ENCODE measurements at places on chromosomes 13 and 19.
A peak's percentile ranks its signal among the peaks of the same experiment; 100 is the strongest.

DNA sequence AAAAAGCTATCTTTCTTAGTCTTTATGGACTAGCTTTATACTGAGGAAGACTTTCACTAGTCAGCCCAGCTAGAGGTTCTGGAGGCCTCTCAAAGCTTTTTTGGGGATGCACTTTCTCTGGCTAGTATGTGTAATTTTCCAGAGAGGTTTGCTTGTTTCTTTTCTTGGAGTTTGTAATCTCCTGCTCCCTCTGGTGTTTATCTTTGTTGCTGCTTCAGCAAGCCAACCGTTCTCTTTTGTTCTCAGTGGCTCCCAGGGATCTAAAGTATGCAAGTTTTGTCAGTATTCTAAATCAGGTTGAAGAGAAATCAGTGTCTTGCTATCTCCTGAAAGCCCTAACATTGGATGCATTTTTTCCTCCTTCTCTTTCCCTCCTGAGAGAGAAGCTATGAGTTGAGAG is 121.1 kb upstream of the MYO16 start:
- H3K27me3 ChIP-seq: no peaks in the 10 kb centered on the region
- no peak overlapping the region for H3K27ac ChIP-seq
- H3K36me3 ChIP-seq: no peaks in the 10 kb centered on the region
- H3K4me3 ChIP-seq: no peak overlapping the region
- DNase-seq: no peak

GRCh38 chr19:18322318-18322758 is 538 bp downstream of the LSM4 start:
- peak; percentile 50 for DNase-seq
- peak overlapping the region; percentile 96 for H3K27ac ChIP-seq
- peaks cover 51% of the 10 kb centered on the region for H3K4me1 ChIP-seq
- peak overlapping the region; percentile 95 for H3K4me3 ChIP-seq

- H3K4me1 ChIP-seq: peaks cover 6% of the 10 kb centered on the region
- H3K4me3 ChIP-seq: no peak overlapping the region
- no peak overlapping the region for H3K27ac ChIP-seq
- DNase-seq: peak; percentile 14
- no peaks in the 10 kb centered on the region for H3K27me3 ChIP-seq
Measured at GRCh38 chr13:94620286-94620896, 18.7 kb downstream of the GPR180 start.

DNA sequence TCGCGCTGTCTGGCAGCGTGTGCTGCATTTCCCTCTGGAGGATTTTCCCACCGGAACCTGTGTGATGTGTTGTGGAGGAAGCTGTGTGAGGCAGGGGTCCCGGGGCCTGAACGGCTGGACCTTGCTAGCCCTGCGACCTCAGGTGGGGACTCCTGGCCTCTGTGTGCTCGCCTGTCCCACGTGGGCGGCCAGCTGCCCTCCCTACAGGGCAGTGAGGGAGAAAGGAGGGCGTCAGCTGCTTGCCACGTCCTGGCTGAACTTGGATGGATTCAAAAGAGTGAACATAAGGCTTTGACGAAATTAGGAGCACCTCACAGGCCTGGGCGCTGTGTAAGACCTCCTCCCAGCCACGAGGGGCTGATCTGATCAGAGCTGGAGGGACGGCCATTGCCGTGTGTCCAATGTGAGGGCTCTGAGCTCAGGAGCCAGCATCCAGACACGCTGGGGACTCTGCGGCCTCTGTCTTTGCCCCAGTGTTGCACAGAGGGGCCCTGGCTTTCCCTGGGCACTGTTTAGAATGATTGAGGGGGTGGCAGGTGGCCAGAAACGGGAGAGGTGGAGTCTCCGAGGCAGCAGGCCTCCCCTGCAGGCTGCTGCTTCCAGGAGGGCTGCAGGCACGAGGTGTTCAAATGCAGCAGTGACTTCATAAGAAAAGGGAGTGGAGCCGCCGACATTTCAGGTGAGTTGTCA is 13.0 kb downstream of the TFDP1 start:
- H3K4me1 ChIP-seq: peaks cover 6% of the 10 kb centered on the region
- H3K27me3 ChIP-seq: no peaks in the 10 kb centered on the region
- peaks cover 53% of the 10 kb centered on the region for H3K36me3 ChIP-seq
- H3K4me3 ChIP-seq: no peak overlapping the region

DNA sequence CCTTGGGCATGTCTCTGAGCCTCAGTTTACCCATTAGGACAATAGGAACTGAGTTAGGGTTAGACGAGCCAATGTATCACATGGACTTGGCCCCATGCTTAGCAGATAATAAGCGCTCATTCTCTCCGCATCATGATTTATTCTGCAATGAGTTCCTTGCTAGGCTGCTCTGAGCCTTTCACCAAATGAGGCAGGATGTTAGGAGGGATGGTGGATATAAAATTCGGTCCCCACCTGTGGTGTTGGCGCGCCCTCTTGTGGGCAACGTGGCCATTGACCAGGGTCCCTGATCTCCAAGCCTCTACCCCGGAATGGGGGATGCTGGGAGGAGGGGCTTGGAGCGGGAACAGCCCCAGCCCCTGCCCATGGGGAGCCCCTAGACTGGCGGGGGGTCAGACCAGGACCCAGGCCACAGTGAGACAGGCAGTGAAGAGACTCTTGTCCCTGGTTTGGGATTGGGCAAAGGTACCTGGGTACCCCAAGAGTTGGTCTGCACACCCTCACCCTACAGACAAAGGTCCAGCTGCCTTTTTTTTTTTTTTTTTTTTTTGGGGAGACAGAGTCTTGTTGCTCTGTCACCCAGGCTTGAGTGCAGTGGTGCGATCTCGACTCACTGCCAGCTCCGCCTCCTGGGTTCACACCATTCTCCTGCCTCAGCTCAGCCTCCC is 43.9 kb downstream of the CERS4 start:
- peaks cover 8% of the 10 kb centered on the region for H3K36me3 ChIP-seq
- no peak overlapping the region for H3K4me3 ChIP-seq
- peak; percentile 77 for DNase-seq
- H3K27me3 ChIP-seq: no peaks in the 10 kb centered on the region
- H3K27ac ChIP-seq: no peak overlapping the region

DNA sequence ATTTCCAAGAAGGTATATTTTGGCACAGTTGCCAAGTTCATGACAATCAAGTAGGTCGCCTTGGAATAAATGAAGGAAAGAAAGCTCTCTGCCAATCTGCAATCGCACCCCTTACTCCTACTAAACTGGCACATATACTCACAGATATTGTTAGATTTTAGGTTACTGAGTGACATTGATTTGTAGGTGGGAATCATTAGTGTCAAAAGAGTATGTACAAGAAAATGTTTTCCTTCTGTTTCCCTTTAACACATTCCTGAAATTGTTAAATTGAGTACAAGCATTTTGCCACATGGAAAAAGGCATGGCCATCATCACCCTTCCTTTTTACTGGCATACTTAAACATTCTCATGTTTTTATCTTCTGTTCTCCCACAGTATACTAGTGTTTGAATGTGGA is 2868.3 kb upstream of the PCDH20 start:
- no peak overlapping the region for H3K27ac ChIP-seq
- no peaks in the 10 kb centered on the region for H3K36me3 ChIP-seq
- no peak for DNase-seq
- H3K4me1 ChIP-seq: no peaks in the 10 kb centered on the region
- H3K27me3 ChIP-seq: no peaks in the 10 kb centered on the region

DNA sequence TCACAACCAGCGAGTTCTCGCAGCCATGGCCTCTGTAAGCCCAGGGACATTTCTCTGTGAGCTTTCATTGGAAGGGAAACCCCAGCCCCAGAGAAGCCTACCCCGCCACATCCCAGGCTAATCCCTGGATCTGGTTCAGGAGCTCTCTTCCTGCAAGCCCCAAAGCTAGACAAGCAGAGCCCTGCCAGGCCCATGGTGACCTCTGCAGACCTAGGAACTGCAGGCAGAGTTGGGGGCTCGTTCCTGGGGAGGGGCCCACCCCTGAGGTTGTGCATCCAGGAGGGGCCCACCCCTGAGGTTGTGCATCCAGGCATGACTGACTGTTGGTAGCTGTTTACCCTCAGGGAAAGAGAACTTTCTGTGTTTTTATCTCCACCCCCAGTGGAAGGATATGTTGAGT is 21.7 kb downstream of the KCTD15 start:
- peaks cover 29% of the 10 kb centered on the region for H3K27me3 ChIP-seq
- H3K36me3 ChIP-seq: no peaks in the 10 kb centered on the region
- no peak overlapping the region for H3K4me3 ChIP-seq
- no peak overlapping the region for H3K27ac ChIP-seq
- DNase-seq: no peak
- H3K4me1 ChIP-seq: peaks cover 14% of the 10 kb centered on the region

DNA sequence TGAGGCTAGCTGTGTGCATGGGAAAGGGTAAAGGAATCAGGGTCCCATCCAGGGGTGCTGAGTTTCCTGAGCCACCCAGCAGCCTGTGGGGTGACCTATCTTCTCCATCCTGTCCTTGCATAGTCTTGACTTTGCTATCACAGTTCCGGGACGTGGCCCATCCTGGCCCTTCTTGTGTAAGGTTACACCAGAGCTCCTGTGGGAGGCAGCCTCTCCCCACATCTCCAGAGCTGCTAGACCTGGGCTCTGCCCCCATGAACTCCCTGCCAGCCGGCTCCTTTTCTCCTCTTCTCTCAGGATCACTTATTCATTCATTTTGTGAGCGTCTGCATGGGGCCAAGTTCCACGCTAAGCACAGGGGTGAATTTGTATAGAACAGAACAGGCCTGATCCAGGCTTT is 238.9 kb downstream of the TSHZ3 start:
- no peaks in the 10 kb centered on the region for H3K36me3 ChIP-seq
- peaks cover 10% of the 10 kb centered on the region for H3K4me1 ChIP-seq
- DNase-seq: no peak
- peaks cover 45% of the 10 kb centered on the region for H3K27me3 ChIP-seq

DNA sequence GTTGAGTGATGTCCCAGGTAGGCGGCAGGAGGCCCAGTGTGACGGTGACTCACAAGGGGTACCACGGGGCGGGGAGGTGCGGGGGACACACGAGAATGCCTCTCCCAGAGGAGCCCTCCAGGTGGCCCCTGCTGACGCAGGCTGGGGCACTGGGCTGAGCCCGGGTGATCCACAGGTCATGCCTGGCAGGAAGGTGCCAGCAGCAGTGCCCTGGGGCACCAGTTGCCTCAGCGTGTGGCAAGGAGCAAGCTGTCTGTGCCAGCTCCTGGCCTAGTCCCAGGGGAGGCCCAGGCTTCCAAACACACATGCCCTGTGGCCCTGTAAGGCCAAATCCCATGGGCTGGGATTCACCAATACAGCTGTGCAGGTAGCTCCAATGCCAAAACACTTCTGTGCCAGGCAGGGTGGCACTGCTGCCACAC is 28.0 kb downstream of the AKT2 start:
- H3K27ac ChIP-seq: no peak overlapping the region
- H3K4me3 ChIP-seq: no peak overlapping the region
- H3K36me3 ChIP-seq: peaks cover 25% of the 10 kb centered on the region

DNA sequence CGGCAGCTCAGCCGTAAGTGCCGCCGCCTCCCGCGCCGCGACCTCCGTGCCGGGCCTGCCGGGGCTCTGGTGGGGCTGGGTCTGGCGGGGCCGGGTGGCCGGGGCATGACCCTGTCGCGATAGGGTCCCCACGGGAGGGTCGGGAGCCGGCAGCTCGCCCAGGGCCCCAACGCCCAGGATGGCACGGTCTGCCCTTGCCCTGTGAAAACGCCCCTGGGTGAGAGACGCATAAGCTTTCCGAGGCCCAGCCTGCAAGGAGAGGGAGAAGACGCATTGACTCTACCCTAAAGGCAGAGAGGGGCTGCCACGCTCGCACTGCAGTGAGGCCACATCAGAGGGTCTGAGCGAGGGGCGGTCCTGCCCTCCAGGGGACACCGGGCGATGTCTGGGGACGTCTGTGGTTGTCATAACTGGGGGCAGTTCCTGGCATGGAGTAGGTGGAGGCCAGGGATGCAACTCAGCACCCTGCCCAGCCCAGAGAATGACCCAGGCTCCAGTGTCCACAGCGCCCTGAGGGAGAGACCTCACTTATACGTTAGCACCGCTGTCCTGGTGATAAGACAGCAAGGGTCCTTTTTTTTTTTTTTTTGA is 539 bp downstream of the ZNF554 start:
- no peaks in the 10 kb centered on the region for H3K27me3 ChIP-seq
- H3K4me3 ChIP-seq: peak overlapping the region; percentile 84
- no peak overlapping the region for H3K27ac ChIP-seq
- H3K36me3 ChIP-seq: no peaks in the 10 kb centered on the region
- no peak for DNase-seq
- H3K4me1 ChIP-seq: peaks cover 2% of the 10 kb centered on the region

GRCh38 chr19:58396691-58397532 is 1.5 kb downstream of the RNF225 start:
- no peak for DNase-seq
- no peak overlapping the region for H3K4me3 ChIP-seq
- H3K27ac ChIP-seq: no peak overlapping the region
- peaks cover 23% of the 10 kb centered on the region for H3K27me3 ChIP-seq
- peaks cover 20% of the 10 kb centered on the region for H3K4me1 ChIP-seq

DNA sequence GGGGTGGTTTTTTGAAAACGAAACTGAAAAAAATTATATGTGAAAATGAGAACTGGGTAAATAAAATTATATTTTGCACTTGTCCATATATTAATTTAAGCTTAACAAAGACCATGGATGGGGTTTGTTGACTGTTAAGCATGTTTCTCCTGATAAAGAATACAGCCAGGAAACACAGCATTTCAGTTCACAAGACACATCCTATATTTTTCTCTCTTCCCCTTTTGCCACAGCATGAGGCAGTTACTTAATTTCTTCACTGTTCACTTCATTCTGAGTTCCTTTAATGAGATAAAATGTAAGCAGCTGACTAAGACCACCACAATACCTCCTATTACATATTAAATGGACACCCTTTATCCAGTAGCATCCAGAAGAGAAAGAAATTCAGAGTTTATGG is 64.0 kb downstream of the RXFP2 start:
- no peak overlapping the region for H3K4me3 ChIP-seq
- no peak for DNase-seq
- H3K4me1 ChIP-seq: no peaks in the 10 kb centered on the region
- no peaks in the 10 kb centered on the region for H3K27me3 ChIP-seq

- no peaks in the 10 kb centered on the region for H3K27me3 ChIP-seq
- H3K27ac ChIP-seq: peak within 1 kb of the TSS; percentile 42
- H3K4me1 ChIP-seq: peaks cover 7% of the 10 kb centered on the region
- peaks cover 9% of the 10 kb centered on the region for H3K36me3 ChIP-seq
- H3K4me3 ChIP-seq: peak within 1 kb of the TSS; percentile 76
Measured at GRCh38 chr19:2015608-2015950, at the start of gene BTBD2. BTBD2 (minus strand) TSS chr19:2015714; CDS start chr19:2015703, 11 bp downstream.

GRCh38 chr13:52348983-52349780 is 56.8 kb downstream of the THSD1 start:
- DNase-seq: peak; percentile 19
- peaks cover 29% of the 10 kb centered on the region for H3K27me3 ChIP-seq
- H3K36me3 ChIP-seq: no peaks in the 10 kb centered on the region

DNA sequence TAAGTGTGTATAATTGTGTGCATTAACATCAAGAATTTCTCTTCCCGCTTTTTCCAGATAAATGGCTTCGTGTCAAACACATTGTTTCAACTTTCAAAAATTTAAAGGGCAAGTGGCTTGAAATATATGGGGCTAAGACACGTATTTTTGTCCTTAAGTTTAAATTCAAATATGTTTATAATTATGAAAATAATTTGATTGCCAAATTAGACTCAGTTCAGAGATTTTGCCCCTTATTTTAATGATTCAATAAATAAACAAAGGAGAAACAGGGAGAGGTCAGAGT is 1159.2 kb upstream of the MIR17HG start:
- H3K4me3 ChIP-seq: no peak overlapping the region
- no peak for DNase-seq
- no peak overlapping the region for H3K27ac ChIP-seq
- H3K27me3 ChIP-seq: no peaks in the 10 kb centered on the region

GRCh38 chr13:46641274-46642081 is 88.5 kb downstream of the LRCH1 start:
- DNase-seq: no peak
- H3K27me3 ChIP-seq: no peaks in the 10 kb centered on the region
- H3K27ac ChIP-seq: no peak overlapping the region
- peaks cover 3% of the 10 kb centered on the region for H3K36me3 ChIP-seq
- no peak overlapping the region for H3K4me3 ChIP-seq

GRCh38 chr13:42478531-42479156 is 95.3 kb upstream of the TNFSF11 start:
- peaks cover 18% of the 10 kb centered on the region for H3K4me1 ChIP-seq
- H3K27me3 ChIP-seq: no peaks in the 10 kb centered on the region
- H3K27ac ChIP-seq: no peak overlapping the region
- H3K36me3 ChIP-seq: peaks cover 9% of the 10 kb centered on the region
